Stimulated activated CD8-positive, alpha-beta memory T cell treated with anti-CD3 and anti-CD28 coated beads, Interleukin-7, amount 100 ng/mL, for 1 hour (primary cell): ENCODE measurements at places on chromosomes 1 and 21.

DNA sequence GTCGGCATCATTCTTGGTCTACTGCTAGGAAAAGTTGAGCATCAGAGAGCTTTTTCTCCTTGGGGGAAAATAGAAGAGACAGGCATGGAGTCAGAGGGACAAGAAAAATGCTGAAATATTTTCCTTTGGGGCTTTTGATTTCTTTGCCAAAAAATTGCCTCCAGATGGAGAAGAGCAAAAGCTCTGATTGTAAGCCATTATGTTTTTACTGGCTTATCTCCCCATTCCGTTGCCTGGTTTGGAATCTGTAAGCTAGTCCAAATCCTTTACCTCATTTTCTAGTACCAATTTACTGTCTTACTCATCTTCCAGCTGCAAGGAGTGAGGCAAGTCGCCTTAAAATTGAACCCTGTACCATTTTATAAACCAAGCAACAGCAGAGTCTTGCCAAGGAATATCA lies 23.3 kb upstream of the NBL1 start:
- no peak for DNase-seq

GRCh38 chr21:31371715-31372470 lies 27.8 kb upstream of the TIAM1 start:
- no peak for DNase-seq

GRCh38 chr1:6246497-6247467 lies 2.8 kb downstream of the HES3 start:
- DNase-seq: peak; percentile 71

DNA sequence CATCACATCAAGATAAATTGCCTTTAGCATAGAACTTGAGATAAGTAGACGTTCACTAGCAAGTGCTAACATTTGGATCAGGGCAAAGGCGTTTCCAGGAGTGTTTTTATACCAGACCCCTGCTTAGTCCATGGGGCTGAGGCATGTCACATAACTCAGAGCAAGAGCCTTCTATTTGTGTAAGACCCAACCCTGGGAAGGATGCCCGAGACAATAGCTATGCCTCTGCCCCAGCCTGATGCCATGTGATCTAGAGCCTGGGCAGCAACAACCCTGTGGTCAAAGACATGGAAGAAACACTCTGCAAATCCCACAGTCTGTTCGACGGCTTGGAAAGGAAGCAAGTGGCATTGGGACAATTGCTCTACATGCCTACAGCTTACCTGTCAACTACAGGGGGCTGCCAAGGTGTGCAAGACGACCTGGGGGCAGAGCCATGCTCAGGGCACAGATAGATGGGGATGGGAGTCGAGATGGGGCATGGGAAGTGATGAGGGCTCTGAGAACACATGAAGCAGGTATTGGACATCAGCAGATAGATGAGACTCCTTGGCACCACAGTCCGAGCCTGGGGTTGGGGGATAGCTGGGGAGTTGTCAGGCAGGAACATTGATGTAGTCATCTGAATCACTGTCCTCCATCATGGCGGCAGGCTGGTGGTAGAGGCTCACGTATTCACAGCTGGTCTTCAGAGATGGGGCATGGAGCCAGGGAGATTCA lies 7.3 kb downstream of the IL24 start:
- DNase-seq: no peak

DNA sequence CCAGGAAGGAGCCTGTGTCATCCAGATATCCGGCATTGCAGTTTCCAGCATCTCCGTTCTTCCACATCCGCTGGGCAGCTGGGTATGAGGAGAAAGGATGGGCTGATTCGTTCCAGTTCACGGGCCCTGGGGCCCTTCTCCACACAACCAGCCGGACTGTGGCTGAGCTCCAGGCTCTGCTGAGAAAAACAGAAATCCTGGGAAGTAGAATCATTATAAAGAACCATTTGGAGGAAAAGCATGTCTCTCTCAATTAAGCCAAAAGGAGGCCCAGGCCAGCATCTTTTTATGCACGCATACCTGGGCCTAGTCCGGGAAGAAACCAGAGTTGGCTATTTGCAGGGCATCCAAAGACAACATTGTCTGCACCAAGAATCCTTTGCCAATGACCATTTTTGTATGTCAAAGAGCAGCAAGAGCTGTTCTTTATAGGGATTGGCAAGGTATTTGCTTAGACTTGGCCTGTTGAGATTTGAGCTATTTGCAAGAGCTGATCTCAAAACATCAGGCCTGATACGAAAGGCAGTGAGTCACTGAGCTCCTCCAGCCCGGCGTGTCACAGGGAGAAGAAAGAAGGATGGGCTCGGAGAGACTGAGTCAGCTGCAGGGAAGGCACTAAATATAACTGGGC lies 84.9 kb upstream of the ARHGEF16 start:
- DNase-seq: no peak

- DNase-seq: no peak
These were observed 315.4 kb downstream of the MATN1 start for GRCh38 chr1:30407865-30408580.

- no peak for DNase-seq
These were observed 10.4 kb downstream of the CBR3 start for GRCh38 chr21:36145259-36145658.

GRCh38 chr1:11869650-11870207 lies 11.0 kb upstream of the NPPB start:
- DNase-seq: no peak

DNA sequence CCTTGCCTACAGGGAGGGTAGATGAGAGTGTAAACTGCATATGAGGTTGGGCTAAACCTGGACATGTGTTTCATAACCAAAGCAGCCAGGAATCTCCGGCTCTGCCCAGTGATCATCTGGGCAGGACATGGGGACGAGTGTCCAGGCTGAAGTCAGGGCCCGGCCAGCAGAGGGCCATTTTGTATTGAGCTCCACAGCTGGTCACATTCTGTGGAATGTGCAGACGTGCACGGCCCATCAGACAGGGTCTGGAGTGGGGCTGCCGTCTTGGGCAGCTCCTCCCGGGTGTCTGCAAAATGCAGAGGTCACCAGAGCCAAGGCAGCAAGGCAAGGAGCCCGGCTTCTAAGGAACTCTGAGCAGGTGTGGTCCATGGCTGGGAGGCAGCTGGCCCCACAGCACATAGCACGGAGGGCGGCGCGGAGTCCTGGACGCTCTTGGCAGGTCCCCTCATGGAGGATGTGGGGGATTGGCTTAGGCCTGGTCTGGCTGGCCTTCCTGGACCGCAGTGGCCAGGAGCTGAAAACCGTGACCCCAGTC lies 6.2 kb downstream of the LRRC3 start:
- DNase-seq: no peak

DNA sequence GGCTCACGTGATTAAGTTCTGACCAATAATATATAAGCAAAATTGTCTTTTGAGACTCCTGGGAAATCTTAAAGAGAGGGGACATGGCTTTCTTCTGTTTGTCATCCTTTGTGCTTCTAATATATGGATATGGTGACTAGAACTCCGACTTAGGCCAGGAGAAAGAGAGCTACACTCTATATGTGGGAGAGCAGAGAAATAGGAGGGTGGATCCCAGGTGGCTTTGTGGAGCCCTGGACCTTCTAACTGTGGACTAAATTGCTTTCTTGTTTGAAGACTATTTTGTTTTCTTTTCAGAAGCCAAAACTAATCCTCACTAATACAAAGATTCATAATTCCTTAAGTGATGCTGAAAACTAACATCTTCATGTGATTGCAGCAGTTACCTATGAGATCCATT lies 75.0 kb downstream of the CENPF start:
- DNase-seq: no peak

- DNase-seq: no peak
These were observed 29.6 kb upstream of the CADM3 start for GRCh38 chr1:159141584-159142390.

DNA sequence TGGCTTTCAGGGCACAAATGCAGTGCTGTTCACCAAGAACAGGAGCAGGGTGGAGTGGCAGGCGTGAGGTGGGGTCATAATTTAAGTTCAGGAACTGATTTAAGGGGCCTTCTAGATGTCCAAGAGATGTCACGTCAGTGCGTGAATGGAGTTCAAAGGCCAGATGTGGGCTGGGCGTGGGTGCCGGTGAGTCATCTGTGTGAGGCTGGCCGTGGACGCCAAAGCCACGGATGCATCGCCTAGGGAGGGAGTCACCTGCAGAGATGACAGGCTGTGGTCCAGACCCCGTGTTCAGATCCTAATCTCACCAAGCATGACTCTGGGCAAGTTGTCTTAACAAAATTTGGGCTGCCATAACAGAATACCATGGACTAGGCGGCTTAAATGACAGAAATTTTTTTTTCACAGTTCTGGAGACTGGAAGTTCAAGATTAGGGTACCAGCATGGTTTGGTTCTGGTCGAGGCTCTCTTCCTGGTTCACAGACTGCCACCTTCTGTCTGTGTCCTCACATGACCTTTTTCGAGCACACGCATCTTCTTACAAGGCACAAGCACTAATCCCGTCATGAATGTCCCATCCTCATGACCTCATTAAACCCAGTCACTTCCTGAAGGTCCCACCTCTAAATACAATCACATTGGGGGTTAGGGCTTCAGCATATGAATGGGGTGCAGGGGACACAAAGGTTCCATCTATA lies 109.6 kb downstream of the PRDM2 start:
- no peak for DNase-seq

DNA sequence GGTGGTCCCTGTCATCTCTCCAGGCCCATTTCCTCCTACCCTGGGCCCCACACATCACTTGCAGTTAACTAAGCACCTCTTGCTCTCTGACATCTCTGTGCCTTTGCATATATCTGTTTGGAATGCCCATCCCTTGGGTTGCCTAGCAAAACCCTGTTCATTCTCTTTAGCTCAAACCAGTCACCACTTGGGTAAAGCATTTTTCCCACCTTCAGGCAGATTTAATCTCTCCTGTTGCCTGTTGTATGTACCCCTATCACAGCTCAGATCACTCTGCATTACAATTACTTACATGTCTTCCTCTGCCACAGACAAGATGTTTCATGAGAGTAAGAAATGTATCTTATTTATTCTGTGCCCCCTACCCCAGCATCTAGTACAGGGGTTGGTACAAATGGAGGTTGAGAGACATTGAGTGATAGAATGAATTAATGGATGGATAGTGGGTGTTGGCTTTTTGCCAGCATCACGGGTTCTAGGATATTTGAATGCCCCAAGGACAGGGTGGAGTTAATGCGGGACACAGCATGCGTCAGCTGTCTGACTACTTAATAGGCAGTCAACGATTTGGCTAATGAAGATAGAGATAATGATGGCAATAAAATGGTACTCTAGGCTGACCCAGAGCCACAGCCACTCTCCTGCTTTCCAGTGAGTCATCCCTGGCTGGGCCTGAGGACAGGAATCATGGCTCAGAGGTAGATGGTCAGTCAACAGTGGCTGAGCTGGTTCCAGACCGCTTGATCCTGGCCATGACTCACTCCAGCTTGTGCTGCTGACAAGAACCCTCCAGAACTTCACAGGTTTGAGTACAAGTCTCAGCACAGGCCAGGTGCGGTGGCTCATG lies 6.5 kb downstream of the NR0B2 start:
- no peak for DNase-seq

DNA sequence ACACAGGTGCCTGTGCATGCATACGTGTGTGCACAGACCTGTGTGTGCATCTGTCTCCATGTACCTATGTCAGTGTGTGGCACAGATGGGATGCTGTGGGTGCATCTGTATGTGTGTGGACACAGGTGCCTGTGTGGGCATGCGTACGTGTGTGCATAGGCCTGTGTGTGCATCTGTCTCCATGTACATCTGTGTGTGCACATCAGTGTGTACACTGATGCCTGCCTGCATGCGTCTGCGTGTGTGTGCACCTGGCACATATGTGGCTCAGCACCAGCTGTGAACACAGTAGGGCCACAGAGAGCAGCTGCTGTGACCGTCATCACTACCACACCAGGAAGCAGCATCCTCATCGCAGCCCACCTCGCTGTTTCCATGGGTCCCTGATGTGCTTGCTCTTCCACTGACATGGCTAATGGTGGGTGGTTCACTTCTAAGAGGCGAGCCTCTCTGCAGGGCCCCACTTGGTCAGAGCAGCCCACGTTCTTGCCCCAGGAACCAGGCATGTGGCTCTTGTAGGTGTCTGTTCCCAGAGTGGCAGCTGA lies 9.6 kb upstream of the SPATC1L start:
- no peak for DNase-seq

DNA sequence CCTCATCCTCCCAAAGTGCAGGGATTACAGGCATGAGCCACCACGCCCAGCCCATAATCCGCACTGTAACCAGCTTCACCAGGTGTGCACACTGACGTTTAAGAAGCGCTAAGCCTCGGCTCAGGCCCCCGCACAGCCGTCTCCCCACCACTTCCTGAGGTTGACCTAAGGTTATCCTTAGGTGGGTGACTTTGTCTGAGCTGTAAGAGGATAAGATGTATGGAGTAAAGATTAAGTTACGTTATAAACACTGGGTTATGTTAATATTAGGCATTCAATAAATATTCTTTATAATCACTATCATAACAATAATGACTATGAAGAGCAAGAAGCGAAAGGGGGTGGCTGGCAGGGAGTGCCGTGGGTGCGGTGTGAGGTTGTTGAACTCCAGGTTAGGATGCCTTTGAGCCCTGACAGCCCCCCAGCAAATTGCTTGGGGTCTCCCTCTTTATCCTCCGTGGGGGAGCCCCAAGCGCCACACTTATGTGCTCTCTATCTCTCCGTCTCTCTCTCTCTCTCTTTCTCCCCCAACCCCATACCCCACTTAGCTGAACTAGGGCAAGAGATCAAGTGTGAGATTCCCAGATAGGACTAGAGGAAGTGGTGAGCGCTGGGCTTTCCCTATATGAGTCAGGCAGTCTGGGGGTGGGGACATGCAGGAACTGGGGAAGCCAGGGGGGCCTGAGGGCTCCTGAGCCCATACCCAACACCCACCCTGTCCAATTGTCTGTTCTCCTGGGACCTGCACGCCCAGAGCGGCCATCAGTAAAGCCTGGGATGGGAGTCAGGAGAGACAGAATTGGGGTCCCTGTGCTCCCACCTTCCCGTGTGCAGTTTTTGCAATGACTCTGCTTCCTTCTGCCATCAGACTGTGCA lies 7.6 kb downstream of the EFHD2 start:
- peak; percentile 36 for DNase-seq

GRCh38 chr1:61202854-61203598 lies 120.7 kb downstream of the NFIA start:
- DNase-seq: no peak

- DNase-seq: no peak
These were observed 2.4 kb downstream of the PGD start for GRCh38 chr1:10401281-10401680.

DNA sequence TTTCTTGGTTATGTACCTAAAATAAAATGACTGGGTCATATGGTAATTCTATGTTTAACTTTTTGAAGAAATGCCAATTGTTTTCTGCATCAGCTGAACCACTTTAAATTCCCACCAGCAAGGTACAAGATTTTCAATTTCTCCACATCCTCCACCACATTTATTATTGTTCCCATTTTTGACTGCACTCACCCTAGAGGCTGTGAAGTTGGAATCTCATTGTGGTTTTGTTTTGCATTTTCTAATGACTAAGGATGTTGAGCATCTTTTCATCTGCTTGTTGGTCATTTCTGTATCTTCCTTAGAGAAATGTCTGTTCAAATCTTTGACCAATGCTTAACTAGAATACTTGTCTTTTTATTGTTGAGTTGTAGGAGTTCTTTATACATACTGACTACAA lies 72.5 kb downstream of the ASTN1 start:
- DNase-seq: no peak
